ENCODE measurements at places on chromosomes 1 and 21. TPM values are rescaled to one million over a fixed set of nuclear protein-coding genes. Genes with fewer than 3 reads are reported as not detected.

- DNase-seq = no peak
Measured at GRCh38 chr1:174153085-174153824, 6.1 kb upstream of the RABGAP1L start.

Gene S100A7A
- not detected for polyA plus RNA-seq

DNA sequence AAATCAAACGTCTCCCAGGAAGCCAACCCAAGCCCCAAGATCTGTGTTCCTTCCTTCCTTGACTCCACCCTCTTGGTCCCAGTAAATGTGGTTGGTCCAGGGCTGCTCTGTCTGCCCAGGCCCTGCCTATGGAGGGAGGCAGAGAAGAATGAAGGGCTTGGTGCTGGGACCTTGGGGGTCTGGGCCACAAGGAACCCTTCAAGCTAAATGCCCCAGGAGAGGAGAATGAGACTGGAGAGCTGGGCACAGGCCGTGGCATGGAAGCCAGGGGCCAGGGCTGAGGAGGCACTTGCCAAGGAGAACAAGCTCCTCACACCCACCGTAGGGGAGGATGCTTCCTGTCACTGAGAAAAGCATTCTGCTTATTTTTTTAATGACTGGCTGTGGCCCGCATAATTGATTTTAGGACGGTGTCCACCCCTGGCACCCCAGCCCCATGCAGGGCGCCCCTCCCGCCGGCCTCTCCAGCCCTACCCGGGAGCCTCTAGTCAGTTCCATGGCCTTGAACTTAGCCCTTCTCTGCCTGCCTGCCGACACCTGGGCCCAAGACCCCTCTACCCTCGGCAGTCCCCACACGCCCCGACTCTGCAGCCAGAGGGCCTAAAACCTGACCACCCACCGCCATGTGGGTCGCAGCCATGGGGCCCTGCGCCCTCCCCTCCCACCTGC lies 889 bp downstream of the CLEC20A start:
- no peak for DNase-seq

DNA sequence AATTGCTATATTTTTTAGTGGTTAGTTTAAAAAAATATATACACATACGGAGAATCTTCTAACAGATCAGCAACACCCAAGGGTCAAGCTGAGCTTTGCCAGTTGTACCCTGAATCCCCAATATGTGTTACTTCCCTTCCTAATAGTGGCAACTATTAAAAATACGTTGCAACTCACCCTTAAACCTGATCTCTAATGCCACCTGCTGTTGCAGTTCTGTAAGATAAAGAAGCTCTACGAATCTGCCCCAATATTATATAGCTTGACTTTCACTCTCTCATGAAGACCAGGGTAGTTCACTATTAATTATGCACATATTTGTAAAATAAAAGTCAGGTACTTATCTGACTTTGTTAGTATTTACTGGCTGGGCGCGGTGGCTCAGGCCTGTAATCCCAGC lies 58.4 kb downstream of the ASH1L start:
- DNase-seq = no peak

GRCh38 chr1:105585791-105586190 lies 1470.7 kb upstream of the PRMT6 start:
- DNase-seq = no peak

- DNase-seq = no peak
Measured at GRCh38 chr1:192654591-192655251, 18.8 kb downstream of the RGS13 start.

Gene COL8A2
- polyA plus RNA-seq = 1.5 TPM

DNA sequence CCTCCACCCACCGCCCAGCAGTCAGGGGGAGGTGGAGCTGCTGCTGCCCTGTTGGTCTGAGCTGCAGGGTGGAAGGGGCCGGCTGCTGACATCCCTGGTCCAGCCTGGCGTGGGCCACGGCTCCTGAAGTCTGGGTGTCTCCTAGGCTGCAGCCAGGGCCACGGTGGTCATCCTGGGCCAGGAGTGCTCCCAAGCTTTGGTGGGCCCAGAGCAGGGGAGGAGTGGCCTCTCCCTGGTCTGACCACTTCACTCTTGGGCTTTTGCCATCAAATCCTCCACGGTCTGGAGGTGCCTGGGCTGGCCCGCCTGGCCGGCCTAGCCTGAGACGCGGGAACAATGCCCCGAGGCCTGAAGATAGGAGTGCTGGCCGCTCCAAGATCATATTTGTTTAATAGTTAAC lies 5.8 kb downstream of the PRDM16 start:
- no peak for DNase-seq

Gene TFF3
- polyA plus RNA-seq = 2.2 TPM

GRCh38 chr1:9207715-9208114 lies 26.9 kb upstream of the H6PD start:
- DNase-seq = no peak
